Choroid plexus epithelial cell (primary cell): ENCODE measurements at places on chromosomes 2 and 18.

DNA sequence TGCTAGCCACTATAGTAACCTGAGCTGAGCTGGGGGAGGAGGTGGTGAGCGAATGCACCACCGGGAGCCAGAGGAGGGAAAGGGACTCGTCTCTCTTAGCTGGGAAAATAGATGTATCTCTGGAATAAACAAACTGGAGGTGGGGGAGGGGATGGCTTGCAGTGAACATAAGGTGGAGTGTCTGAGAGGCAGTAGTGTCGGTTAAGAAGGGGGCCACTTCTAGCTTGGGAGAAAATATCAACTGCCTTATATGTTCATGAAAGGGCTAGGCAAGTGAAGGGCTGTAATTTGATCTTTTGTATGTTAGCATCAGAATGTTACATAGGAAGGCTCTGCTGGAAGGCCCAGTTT lies 2.2 kb downstream of the SETBP1 start:
- no peak for DNase-seq

- DNase-seq: no peak
Measured at GRCh38 chr2:47272905-47273758, 118.0 kb upstream of the STPG4 start.

DNA sequence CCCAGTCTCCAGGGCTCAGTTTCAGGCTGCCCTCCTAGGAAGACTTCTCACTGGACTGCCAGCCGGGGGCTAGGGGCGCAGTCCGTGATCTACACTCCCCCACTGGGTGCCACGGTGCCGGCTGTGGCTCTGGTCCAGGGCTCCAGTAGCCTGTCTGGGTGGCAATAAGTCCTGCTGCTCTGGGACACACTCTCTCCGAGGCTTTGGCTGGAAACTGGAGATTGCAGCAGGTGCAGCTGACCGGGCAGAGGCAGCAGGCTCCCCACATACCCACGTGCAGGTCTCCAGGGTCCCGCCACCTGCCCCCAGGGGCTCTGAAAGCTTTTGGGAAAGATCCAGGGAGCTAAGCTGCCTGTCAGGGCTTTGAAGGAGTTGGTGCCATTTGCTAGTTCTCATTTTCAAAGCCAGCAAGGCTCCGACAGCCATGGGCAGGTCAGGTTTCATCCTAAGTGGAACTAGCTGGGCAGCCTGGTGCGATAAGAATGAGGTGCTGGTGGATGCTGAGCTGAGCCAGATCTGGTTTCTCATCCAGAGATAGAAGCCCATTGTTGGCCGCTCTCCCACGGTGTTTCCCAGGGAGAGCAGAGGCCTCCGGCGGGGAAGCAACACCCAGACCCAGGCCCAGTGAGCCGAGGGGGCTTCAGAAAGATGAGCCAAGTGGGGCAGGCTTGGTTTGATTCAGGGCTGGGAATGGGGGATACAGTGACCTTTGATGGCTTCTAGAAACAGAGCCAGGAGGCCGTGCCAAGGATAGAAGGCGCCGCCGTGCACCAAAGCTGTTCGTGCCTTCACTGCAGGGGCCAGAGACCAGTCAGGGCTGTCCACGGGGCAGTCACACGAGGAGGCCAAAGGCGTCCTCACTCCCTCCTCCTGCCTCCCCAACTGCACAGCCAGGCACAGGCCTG lies 141.7 kb upstream of the GPC1 start:
- DNase-seq: no peak

GRCh38 chr2:227824711-227825110 lies 11.1 kb downstream of the CCL20 start:
- peak; percentile 74 for DNase-seq

DNA sequence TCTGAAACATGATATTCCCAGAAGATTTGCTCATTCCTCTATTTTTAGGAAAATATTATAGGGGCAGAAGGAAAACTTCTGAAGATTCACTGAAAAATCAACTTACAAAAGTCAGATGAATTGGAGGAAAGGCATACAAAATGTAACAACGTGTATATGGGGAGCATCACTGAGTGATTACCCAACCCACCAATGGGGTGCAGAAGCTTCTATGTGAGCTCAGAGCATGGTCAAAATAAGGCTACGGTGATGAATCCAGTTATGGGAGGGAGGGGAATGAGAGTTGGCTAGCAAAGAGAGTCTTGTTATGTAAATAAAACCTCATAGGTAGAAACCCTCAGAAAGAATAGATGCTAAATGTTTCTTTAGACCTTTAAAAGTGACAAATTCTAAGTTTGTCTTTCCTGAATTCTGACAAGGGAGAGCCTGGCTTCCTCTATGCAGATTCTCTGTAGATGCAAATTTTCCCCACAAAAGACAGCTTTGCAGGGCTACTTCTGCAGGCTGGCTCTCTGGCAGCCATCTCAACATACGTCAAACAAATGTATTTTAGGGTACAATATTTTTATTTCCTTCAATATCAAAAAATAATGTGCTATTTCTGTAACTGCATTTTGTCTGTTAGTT lies 171.4 kb upstream of the NDUFV2 start:
- peak; percentile 56 for DNase-seq

GRCh38 chr2:198374375-198375082 lies 570.1 kb downstream of the PLCL1 start:
- peak; percentile 67 for DNase-seq

- DNase-seq: no peak
Measured at GRCh38 chr18:74633652-74634352, 36.1 kb downstream of the ZNF407 start.
